ENCODE measurements at places on chromosomes 11 and 22.

DNA sequence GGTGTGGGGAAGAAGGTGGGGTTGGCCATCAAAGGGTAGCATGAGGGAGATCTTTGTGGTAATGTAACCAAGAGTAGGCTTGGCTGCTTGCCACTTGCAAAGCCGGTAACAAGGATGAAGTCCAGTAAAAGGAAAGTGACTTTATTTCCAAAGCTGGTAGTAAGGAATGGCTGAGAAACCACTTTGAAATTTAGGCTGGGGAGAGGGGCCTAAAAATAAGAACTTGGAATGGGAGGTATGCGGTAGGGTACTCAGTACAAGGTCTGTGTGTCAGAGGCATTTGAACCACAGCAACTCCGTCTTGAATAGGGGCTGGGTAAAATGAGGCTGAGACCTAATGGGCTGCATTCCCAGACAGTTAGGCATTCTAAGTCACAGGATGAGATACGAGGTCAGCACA, 216.0 kb upstream of the ISX start:
- DNase-seq, result no peak

DNA sequence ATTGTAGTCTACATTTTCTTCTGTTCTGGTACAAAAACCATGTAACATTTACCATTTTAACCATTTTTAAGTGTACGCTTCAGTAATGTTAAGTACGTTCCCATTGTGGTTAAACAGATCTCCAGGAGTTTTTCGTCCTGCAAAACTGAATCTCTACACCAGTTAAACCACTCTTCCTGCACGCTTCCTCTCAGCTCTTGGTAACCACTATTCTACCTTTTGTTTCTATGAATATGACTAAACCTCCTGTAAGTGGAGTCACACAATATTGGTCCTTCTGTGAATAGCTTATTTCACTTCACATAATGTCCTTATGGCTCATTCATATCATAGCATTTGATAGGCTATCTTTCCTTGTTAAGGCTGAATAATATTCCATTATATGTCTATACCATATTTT, 7.1 kb upstream of the EXT2 start:
- no peak for DNase-seq

- DNase-seq, result no peak
Measured at GRCh38 chr11:7548659-7549274, 35.0 kb downstream of the PPFIBP2 start.

- no peak for DNase-seq
Measured at GRCh38 chr22:40076702-40077645, 82.2 kb downstream of the FAM83F start.
